ENCODE measurements at places on chromosomes 7 and 10.

DNA sequence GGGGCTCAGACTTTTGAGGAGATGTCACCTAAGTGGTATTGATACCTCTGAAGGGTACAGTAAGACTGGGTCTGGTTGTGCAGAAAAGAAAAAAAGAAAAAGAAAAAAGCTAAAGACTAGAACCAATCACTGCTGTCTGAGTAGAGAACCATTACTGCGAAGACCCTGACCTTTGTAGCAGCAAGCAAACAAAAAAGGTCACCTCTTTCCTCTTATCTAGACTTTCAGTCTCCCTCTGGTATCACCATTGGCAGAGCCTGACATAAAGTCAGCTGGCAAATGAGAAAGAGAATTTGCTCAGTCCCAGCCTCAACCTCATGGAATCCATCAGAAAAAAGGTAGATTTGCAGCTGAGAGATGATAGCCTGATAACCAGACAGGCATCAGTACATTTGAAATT, 2.6 kb upstream of the DNTT start:
- no peak for DNase-seq

DNA sequence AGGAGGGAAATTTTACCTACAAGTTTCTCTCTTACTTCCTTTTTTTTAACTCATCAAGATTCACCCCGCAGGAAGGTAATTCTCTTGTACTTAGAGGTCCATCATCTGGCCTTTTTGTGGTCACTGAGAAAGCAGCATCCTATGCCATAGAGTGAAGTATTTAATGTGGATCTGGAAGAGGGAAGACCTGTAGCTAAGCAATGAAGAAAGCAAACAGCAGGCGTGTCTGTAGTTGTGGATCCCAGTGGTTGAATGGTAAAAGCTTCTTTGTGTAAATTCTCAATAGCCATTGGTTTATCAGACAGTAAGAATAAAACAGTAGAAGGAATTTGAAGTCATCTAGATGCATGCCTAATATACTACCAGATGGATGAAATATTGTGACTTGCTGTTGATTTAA, 196.4 kb downstream of the ANKRD7 start:
- DNase-seq, result no peak

GRCh38 chr10:31158011-31158658, 126.5 kb upstream of the ZNF438 start:
- no peak for DNase-seq

DNA sequence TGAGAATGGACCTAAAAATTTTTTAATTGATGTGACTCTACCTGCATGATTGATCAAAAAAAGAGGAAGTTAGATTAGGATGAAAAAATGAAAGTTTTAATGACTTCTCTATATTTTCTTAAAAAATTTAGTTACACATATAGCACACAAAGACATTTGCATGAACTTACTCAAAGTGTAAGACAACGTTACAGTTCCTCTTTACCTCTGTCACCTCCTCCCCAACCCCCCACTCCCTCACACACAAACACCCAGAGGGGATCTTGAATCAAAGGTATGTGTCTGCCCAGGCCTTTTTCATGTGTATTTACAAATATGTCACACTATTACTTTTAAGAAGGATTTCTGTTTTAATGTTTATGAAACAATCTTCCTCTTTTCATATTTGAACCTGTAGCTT, 20.6 kb upstream of the CDCA7L start:
- DNase-seq, result no peak

- no peak for DNase-seq
Observed at GRCh38 chr10:115710136-115710535, 562.9 kb downstream of the GFRA1 start.

DNA sequence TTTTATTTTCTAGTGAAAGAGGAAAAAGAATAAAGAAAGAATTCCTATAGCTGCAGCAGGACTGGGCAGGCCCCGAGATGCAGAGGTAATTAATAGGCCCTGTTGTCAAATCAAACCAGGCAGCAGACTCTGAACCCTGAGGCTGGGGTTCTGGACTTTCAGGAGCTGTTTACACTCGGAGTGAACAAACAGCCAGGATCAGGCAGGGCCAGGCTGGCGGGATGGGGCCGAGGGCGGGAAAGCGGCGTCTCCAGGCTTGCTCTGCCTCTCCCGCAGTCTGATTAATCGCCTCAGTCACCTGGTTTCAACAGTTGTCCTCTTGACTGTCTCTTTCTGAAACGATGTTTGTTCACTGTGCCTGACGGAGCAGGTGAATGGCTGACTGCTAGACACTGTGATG, 675.4 kb upstream of the FOXK1 start:
- no peak for DNase-seq

GRCh38 chr10:68471063-68471585, 649 bp downstream of the DNA2 start:
- no peak for DNase-seq

- DNase-seq, result peak; percentile 87
Observed at GRCh38 chr10:24453404-24453830, 244.5 kb downstream of the KIAA1217 start.

- no peak for DNase-seq
Observed at GRCh38 chr7:101880282-101881054, 63.0 kb downstream of the CUX1 start.

- DNase-seq, result no peak
Observed at GRCh38 chr7:148919859-148920258, 35.8 kb upstream of the EZH2 start.

DNA sequence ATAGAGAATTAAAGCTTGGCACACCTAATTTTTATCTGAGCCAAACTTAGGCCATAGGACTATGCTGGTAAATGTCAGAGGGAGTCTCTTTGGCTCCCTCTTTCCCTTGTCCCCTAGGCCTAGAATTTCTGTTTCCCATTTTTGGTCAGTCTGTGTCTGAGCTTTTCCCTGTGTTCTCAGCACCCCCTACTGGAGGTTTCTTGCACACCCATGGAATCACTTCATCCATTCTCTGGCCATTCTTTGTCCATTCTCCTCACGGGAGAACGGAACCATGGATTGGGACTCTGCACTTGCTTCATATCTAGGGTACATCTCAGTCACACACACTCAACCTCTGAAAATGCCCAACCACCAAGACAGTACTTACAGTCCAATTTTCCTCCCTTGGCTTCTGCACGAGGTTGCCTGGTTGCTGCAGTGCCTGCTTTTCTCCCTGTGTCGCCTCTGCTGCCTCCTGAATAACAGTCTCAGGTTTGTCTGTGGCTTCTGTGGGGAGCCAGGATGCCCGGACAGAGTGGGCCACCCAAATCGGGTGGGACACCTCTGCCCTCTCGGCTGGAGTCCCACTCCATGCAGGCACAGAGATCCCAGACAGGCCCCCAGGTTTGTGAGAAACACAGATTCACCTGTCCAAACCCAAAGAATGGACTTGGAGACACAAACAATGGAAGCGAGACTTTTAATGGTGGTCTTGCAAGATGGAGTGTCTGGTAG, 35.1 kb upstream of the DNAH11 start:
- DNase-seq, result peak; percentile 32

DNA sequence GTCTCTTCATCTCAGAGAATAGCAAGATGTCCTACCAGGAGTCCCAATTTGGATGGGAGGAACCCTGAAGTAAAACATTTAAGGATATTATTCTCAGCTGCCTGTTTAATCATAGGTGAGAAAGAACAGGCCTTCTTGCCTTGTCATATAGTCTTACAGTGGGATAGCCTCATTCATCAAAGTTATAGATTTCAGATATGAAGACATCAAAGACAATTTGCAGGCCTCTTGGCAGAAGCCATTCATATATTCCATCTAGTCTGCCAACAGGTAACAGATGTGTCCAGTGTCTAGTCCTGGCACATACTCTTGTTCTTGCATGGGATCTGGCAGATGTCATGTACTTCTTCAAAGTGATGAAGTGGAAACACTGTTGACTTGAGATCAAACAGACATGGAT, 601.3 kb upstream of the GHITM start:
- DNase-seq, result no peak

GRCh38 chr10:67770537-67770936, 67.5 kb downstream of the DNAJC12 start:
- no peak for DNase-seq

- DNase-seq, result no peak
Observed at GRCh38 chr10:7501157-7501556, 90.3 kb upstream of the SFMBT2 start.

GRCh38 chr7:112161253-112162141, 44.7 kb downstream of the DOCK4 start:
- no peak for DNase-seq

GRCh38 chr7:150463461-150463860, 13.0 kb downstream of the GIMAP8 start:
- no peak for DNase-seq

DNA sequence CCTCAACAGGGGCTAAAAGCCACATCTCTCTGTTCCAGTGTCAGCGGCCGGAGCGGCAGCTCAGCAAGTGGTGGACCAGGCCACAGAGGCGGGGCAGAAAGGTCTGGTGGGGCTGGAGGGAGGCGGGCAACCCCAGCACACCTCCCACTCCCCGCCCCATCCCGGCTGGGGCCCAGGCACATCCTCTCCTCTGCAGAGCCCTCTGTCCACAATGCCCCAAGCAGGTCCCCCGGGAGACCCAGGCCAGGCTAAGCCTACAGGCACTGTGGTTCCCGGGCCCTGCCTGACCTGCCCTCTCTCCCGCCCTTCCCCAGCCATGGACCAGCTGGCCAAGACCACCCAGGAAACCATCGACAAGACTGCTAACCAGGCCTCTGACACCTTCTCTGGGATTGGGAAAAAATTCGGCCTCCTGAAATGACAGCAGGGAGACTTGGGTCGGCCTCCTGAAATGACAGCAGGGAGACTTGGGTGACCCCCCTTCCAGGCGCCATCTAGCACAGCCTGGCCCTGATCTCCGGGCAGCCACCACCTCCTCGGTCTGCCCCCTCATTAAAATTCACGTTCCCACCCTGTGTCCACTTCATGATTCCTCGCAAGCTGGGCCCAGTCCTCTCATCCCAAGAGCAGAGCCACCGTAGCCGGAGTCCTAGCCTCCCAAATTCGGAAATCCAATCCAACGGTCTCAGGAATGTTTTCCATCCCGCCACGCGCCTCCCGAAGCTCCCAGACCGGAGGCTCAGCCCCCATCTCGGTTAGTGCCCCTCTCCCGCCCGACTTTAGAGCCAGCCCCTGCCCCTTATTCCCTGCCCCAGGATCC, 2.1 kb downstream of the ADIRF start:
- DNase-seq, result peak; percentile 75

DNA sequence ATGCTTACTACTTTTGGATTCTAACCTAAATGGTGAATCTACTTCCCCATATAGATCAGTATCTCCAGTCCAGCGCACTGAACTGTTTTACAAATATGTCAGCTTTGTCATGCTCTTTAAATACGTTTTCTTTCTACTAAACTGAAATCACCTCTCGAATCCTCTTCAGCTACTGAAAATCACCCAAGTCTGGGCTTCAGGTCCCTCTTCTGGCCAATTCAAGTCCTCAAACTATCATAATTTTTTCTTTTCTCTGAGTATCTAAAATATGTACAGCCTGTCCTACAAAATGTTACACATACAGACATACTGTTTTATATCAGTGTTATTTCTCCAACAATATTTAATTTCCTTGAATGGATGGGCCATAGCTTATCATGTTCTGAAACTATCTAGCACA, 84.2 kb downstream of the CACNA2D1 start:
- no peak for DNase-seq

DNA sequence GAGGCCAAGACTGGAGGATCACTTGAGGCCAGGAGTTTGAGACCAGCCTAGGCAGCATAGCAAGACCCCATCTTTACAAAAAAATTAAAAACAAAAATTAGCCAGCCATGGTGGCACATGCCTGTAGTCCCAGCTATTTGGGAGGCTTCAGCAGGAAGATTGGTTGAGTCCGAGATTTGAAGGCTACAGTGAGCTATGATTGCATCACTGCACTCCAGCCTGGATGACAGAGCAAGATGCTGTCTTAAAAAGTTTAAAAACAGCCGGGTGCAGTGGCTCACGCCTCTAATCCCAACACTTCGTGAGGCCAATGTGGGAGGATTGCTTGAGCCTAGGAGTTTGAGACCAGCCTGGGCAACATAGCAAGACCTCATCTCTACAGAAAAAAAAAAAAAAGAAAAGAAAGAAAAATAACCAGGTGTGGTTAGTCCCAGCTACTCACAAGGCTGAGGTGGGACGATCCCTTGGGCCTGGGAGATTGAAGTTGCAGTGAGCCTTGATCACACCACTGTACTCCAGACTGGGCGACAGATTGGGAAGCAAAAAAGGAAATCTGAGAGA, 44.7 kb downstream of the ZAN start:
- DNase-seq, result no peak

GRCh38 chr7:141161550-141162535, 88.0 kb downstream of the TMEM178B start:
- no peak for DNase-seq

GRCh38 chr10:45383682-45384330, 9.8 kb downstream of the ALOX5 start:
- DNase-seq, result no peak

DNA sequence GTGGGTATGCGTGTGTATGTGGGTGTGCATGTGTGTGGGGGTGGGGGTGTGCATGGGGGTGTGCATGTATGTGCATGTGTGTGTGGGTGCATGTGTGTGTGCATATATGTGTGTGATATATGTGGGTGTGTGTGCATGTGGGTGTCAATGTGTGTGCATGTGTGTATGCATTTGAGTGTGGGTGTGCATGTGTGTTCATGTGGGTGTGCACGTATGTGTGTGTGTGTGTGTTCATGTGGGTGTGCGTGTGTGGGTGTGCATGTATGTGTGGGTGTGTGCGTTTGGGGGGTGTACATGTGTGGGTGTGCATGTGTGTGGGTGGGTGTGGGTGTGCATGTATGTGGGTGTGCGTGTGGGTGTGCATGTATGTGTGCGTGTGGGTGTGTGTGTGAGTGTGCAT, 42.6 kb downstream of the GTF2IRD1 start:
- no peak for DNase-seq

DNA sequence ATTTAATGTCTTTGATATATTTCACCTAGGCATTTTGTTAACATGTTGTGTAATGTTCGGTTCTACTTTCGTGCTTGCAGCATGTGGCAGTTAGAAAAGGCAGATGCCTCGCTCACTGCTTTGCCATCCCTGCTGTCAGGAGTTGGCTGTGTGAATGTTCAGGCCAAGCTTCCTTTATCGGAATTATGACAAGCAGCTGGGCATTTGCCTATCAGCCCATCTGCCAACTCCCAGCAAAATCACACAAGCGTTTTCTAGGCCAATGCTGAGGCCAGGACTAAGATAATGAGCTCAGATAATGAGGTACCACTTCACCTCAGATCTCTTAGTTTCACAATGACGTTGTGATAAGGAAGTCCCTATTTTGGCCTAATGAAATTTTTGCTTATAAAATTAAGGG, 212.7 kb upstream of the FAM3C start:
- DNase-seq, result no peak

- DNase-seq, result peak; percentile 12
Observed at GRCh38 chr7:87512906-87513305, 37.4 kb upstream of the ABCB4 start.

Data from AG10803 (cell line).